Stimulated activated CD8-positive, alpha-beta memory T cell treated with anti-CD3 and anti-CD28 coated beads, Interleukin-15, amount 100 ng/mL, for 4 hours (primary cell): ENCODE measurements at places on chromosomes 11 and 22.

- no peak for DNase-seq
These were observed 58.4 kb downstream of the GALNT18 start for GRCh38 chr11:11563200-11563975.

DNA sequence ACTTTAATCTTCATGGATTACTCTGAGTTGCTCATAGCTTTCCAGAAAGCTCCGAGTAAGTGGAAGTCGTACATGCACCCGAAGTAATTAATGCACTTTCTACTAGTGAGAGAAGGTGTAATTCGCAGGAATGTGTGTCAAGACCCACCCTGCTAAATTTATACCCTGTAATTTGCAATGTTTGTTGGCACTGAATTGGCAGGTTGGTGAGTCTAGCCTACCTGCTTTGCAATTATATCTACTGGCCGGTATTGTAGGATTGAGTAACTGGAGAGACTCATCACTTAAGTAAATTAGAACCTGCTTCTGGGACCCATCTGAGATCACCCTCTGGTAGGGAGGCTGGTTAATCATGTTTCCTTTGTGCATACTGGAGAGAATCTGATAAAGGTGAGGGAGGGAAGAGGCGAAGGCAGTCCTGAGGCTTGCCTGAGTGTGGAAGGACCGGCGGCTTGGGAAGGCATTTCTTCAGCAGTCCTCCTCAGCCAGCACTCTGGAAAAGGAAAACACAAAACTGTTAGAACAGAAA lies 63.3 kb downstream of the LDLRAD3 start:
- DNase-seq: no peak

GRCh38 chr11:68011051-68011943 lies 1.2 kb downstream of the ALDH3B1 start:
- DNase-seq: no peak

DNA sequence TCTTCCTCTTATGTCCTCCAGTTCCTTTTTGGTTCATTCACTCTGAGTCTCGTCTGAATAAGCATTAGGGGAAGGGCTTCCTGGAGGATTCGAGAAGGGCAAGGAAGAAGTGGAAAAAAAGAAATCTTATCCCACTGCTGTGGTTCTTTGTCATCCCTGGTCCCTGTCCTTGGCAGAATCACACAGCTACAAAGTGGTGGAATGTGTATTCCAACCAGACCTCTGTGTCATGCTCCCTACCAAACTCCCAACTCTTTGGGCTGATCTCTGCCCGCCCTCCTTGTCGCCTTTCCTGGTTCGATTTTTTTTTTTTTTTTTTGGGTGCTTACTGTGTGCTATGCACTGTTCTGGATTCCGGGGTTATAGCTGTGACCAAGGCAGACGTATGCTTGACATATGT lies 61.0 kb downstream of the TEAD1 start:
- no peak for DNase-seq

DNA sequence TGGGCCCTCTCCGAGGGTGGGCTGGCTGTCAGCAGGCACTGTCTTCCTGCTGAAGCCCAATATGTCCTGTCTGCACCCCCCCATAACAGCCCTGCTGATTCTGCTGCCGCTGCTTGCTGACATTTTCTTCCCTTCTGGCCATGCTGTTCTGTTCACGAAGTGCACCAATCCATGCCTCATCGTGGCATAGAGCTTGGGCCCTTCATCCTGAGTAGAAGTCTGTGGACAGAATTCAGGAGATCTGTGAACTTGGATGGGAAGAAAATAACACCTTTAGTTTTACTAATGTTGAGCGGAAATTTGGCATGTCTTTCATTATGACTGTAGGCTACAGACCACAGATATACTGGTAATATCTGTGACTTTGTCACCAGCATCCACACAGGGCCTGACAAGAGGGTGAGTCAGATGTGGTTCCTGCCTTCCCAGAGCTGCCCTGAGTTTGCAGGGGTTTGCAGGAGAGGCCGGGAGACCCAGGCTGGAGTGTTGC lies 14.1 kb upstream of the KIAA0930 start:
- no peak for DNase-seq

DNA sequence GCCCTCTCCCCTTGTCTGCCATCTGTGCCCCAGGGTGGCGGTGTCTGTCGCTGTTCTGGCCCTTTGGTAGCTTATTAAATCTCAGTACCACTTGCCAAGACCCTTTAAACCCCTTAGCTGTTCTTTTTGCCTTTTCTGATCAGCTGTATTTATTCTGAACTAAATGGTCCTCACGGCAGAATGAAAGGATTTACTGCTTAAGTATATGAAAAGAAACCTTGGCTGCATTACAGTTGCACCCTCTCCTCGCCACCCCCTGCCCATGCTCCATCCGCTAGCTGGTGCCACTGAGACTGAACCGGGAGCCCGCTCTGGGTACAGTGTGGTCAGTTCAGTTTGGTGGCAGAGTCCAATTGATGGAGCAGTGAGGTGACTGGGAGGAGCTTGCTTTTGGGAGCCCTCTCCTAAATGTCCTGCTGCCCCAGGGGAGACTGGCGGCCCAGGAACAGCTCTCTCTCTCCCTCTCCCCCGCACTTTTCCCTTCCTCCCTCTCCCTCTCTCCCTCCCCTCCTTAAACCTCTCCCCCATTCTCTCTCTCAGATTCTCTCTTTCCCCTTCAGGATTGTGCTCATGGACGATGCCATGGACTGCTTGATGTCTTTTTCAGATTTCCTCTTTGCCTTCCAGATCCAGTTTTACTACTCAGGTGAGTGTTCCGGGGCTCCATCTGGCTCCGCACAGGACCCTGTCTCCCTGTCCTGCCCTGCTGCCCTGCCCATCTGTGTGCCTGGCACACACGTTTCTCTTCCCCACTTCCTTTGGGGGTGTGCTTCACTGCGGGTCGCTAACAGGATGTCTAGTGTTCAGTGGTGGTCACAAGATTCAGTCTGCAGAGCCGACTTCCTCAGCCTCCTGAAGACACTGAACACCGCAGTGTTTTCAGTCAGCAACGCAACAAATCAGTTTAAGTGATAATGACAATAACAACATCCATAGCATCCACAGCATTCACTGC lies 21.8 kb downstream of the ARFGAP2 start:
- no peak for DNase-seq

DNA sequence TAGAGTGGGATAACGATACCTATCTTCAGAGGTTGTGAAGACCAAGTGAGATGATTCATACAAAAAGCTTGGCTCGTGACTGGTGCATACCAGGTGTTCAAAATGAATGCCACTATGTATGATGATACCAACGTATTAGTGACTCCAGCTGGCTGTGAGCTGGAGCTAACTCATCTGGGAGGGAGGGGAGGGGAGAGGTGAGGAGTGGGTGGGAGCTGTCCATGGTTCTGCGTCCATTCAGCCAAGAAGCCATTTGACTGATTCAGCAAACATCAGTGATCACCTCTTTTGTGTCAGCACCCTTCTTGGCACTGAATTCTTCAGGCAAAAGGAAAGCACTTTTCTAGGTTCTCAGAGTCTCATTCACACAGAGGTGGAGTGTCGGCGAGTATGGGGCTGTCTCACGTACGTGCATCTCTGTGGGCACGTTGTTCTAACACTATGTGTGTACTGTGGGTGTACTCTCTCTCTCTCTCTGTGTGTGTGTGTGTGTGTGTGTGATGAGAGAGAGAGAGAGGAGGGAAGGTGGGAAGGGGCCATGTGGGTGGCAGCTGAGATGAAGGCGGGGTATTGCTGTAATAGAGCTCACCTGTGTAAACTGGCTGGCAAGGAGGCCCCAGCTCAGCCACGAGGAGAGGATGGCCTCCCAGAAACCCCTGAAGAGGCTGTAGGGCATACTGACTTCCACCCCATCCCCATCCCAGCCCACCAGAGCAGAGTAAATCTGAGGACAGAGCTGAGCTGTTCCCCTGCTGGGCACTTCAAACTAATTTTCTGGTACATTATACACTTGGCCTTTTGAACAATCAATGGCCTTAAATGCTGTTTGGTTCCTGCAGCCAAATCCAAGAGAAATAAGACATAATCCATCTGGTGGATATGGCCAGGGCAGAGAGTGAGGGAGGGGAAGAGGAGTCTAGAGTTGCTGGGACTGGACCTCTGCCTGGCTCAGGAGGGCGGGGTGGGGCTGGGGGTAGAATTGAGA lies 96.1 kb upstream of the THY1 start:
- DNase-seq: no peak

GRCh38 chr22:48603621-48604320 lies 1223.9 kb downstream of the BRD1 start:
- DNase-seq: no peak

GRCh38 chr11:102111787-102112508 lies 1.7 kb downstream of the YAP1 start:
- no peak for DNase-seq

DNA sequence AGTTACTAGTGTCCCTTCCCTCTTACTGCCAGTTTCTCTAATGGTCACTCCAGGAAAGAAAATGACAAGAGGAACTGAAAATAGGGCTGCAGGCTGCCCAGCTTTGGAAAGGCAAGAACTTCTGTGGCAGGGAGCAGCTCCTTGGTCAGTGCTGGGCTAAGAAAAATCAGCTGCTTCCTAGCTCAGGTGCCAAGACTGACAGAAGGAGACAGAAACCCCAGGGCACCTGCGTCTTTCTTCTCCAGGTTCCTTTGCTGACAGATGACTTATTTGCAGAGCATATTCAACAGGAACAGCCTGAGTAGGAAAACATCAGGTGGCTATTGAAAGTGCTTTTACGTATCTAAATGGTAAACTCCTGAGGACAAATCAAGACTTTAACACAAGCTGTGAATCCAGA lies 25.4 kb downstream of the MAML2 start:
- no peak for DNase-seq

DNA sequence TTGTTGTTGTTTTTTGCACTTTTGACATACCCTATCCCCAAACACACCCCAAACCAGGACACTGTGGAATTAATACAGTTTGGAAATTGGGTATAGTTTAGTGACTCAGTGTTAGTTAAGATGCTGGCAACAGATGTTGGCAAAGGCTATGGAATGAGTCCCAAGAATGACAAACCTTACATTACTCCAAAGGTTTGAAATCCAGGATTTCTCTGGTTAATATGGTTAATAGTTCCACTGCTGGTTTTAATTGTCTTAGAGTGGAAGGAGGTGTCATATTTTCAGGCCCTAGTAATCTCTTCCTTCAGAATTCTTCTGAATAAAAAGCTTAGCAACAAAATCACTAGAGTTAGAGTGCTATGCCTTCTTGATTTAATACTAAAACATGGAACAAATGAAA lies 775 bp downstream of the LPXN start:
- no peak for DNase-seq

DNA sequence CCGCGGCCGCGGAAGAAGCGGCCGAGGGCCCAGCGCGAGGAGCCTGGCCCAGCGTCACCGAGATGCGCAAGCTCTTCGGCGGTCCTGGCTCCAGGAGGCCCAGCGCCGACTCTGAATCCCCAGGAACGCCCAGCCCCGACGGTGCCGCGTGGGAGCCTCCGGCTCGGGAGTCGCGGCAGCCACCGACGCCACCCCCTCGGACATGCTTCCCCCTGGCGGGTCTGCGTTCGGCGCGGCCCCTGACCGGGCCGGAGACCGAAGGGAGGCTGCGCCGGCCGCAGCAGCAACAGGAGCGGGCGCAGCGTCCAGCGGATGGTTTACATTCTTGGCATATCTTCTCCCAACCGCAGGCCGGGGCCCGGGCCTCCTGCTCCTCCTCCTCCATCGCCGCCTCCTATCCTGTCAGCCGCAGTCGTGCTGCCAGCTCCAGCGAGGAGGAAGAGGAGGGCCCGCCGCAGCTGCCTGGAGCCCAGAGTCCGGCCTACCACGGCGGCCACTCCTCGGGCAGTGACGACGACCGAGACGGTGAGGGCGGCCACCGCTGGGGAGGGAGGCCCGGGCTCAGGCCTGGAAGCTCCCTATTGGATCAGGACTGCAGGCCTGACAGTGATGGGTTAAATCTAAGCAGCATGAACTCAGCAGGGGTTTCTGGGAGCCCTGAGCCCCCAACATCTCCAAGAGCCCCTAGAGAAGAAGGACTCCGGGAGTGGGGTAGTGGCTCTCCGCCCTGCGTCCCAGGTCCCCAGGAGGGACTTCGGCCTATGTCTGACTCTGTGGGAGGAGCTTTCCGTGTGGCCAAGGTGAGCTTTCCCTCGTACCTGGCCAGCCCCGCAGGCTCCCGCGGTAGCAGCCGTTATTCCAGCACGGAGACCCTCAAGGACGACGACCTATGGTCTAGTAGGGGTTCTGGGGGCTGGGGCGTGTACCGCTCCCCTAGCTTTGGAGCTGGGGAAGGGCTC lies 1.2 kb downstream of the ARHGEF17 start:
- DNase-seq: no peak

DNA sequence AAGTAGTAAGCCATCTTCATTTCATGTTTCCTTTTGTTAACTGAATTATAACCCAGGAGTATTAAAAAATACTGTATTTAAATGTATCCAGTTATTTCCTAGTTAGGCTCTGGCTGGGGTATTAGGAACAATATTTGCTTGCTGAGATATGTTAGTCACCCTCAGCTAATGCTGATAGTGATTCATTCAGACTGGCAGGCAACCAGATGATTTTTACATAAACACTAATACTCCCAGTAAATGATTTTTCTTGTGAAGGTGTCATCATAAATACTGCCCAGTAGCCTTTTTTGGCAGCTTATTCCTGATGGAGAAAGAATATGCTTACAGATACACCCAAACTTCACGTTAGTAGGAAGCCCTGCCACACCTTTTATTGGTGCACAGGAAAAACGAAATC lies 8.1 kb downstream of the YWHAH start:
- DNase-seq: no peak

DNA sequence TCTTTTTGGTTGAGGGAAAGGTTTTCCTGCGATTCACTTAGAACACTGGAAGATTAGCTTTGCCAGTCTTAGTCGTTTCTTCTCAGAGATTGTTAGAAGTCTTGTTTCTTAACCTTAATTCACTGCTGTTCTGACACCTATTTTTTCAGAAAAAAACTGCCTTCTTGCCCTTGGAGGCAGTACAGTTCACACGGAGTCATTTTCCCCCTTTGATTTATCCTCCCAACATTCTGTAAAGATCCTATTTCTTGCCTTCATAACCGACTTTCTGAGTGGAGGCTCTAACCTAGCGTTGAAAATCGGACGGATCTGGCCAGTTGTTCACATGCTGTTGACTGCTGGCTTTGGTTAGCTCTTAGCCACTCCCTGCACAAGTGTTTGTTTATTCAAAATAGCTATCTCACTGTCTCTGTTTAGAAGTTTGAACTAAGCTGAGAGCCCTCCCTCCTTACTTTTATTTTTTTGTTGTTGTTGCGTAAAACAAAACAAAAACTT lies 737 bp downstream of the BCL2L13 start:
- no peak for DNase-seq

GRCh38 chr11:18749681-18750319 lies 23.8 kb upstream of the IGSF22 start:
- DNase-seq: no peak

- DNase-seq: no peak
These were observed 746.4 kb downstream of the BRD1 start for GRCh38 chr22:49081261-49081666.

- DNase-seq: no peak
These were observed 49.3 kb downstream of the BUD13 start for GRCh38 chr11:116723511-116723910.

DNA sequence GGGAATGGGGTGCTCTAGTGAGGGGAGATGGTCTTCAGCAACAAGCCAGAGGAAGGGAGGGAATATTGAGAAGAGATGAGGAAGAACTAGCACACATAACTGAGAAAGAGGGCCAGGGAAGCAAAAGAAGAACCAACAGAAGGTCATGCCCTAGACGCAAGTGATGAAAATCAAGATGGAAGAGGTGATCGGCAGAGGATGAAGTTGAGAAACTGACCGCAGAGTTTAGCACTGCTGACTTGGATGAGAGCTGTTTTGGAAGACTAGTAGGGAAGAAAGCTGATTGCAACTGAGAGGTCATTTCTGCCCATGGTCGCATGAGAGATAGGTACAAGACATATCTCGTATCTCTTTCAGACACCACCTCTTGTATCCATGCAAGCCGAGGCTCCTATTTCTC lies 2.9 kb downstream of the SPINDOC start:
- no peak for DNase-seq

- DNase-seq: no peak
These were observed 165.0 kb downstream of the BRD1 start for GRCh38 chr22:49662681-49663080.
